Neural crest cell (in vitro differentiated cells): ENCODE measurements at places on chromosomes 12 and 14.

- DNase-seq, result no peak
Measured at GRCh38 chr12:116629480-116629879, 70.3 kb downstream of the MAP1LC3B2 start.

DNA sequence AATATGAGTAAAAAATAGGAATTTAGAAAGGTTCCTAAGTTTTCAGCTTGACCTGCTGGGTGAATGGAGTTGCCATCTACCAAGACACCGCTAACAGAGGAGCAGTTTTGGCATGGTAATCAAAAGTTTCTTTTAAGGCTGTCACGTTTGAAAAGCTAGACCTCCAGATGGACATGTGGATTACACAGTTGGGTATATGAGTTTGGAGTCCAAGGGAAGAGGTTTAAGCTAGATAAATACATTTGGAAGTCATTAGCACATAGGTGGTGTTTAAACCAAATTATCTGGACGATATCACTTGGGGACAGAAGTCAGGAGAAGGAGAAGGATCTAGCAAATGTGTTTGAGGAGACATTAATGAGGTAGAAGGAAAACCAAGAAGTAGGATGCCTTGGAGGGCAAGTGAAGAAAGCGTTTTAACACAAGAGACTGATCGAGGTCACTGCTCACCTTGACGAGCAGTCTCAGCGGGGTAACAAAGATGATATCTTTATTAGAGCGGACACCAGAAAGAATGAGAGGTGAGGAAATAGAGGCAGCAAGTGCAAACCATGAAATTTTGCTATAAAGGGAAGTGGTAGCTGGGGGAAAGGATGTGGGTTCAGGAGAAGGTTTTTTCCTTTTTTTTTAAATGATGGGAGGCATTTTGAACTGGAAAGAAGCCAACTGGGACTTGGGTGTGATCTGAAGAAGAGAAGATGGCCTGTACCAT is 17.6 kb downstream of the PNP start:
- no peak for DNase-seq

GRCh38 chr12:89733579-89734201 is 25.1 kb upstream of the ATP2B1 start:
- DNase-seq, result no peak

- DNase-seq, result no peak
Measured at GRCh38 chr12:55651299-55651683, 14.6 kb downstream of the OR10P1 start.

- no peak for DNase-seq
Measured at GRCh38 chr12:120136093-120136770, 19.7 kb upstream of the RAB35 start.

DNA sequence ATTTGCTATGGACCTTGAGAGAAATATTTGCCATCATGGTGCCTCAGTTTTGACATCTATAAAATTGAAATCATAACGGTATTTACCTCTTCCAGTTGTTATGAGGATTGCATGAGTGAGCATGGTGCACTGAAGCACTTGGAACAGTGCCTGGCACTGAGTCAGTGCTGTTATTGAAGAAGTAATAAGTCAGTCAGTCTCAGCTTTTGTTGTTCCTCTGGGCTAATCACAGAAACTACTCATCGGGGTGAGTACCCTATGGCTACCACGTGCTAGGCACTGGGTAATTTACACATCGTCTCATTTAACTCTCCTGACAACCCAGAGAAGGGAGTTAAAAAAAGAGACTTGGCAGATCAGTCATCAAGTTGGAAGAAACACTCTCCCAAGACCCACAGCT is 159.5 kb upstream of the NRXN3 start:
- no peak for DNase-seq

DNA sequence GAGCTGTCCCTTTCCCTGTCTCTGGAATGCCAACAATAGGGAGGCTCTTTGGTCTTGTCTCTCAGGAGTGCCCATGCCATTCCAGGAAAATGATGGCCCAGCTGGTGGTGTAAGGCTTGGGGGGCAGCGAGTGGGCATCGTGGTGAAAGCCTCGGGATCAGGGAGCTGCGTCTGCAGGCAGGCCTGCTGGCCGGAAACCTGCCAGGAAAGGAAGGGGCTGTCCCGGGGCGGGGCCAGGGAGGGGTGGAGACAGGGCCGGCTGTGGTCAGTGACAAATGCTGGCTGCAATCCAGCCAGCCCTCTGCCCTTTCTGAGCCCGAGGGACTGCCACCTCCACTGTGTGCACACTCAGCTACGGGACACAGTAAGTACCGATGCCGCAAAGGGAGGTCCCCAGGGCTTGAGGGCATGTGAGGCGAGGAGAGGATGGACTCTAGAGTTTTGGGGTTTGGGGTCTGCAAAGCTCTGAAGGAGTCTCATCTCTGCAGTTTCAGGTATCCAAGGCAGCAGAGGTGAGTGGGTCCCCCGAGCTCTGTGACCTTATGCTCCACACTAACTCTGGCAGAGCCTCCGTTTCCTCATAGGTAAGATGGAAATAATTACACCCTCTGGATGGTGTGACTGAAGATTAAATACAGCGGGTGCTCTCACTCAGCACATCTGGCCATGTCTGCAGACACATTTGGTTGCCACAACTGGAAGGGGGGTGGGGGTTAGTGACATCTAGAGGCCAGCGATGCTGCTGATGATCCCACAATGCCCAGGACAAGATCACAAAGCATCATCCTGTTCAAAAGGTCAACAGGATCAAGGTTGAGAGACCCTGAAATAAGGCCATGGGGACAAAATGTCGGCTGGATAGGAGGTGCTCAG is at the start of gene SERPINA5:
SERPINA5 (plus strand) TSS at position 300 of the 873 bp plus-strand sequence. CDS start 5,937 bp downstream, outside the sequence.
- DNase-seq, result peak; percentile 41

DNA sequence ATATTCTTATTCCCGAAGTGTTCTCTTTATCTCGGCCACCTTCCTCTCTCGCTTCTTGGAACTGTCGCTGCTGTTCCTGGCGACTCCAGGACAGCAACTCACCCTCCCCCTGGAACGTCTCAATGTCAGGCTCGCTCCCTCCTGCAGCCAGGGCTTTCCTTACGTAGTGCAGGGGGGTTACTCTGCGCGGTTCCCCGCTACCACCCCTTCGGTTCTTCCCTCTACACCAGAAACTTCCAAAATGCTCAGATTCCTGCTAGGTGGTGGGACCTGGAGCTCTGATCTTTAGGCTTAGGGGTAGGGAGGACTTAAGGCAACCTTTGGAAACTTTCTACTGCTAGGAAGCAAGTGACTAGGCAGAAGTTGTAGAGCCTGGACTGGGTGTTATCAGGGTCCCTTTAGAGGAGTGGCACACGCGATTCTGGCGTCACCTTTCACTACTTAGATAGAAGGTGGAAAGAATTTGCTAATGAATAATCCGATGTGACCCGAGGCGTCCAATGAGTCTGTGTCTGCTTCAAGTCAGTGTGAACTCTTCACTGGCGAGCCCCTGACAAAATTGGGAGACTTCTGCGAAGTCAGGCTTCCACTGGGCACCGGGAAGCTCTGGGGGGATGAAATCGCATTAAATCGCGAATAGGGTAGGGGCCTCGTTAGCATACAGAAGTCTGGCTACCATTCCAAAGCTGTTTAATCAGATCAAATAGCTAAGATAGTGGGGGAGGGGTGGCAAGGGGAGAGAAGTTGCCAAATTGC is 900 bp upstream of the DPF3 start:
- peak; percentile 13 for DNase-seq

- no peak for DNase-seq
Measured at GRCh38 chr14:39617537-39617936, 185.3 kb upstream of the FBXO33 start.

GRCh38 chr12:9809338-9809737 is 17.9 kb upstream of the KLRF1 start:
- no peak for DNase-seq

- peak; percentile 32 for DNase-seq
Measured at GRCh38 chr14:66359500-66359899, 126.7 kb upstream of the CCDC196 start.

GRCh38 chr12:27602516-27602915 is 78.5 kb downstream of the PPFIBP1 start:
- DNase-seq, result no peak

DNA sequence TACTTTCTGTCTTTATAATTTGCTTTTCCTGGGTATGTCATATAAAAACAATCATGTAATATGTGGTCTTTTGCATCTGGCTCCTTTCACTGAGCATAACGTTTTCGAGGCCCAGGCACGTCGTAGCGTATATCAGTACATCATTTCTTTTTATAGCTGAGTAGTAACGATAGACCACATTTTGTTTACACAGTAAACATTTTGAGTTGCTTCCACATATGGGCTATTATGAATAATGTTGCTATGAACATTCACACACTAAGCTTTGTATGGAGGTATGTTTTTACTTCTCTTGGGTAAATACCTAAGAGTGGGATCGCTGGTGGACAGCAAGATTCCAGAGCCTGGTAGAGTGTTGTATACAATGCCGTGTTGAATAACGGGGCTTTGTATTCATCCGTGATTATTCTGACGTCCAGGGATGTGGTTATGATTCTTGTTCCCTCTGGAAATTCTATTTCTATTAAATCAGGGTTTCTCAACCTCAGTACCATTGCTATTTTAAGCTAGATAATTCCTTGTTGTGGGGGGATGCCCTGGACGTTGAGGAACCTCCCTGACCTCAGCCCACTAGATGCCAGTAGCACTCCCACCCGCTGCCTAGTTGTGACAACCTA is 38.9 kb upstream of the CIT start:
- DNase-seq, result no peak

DNA sequence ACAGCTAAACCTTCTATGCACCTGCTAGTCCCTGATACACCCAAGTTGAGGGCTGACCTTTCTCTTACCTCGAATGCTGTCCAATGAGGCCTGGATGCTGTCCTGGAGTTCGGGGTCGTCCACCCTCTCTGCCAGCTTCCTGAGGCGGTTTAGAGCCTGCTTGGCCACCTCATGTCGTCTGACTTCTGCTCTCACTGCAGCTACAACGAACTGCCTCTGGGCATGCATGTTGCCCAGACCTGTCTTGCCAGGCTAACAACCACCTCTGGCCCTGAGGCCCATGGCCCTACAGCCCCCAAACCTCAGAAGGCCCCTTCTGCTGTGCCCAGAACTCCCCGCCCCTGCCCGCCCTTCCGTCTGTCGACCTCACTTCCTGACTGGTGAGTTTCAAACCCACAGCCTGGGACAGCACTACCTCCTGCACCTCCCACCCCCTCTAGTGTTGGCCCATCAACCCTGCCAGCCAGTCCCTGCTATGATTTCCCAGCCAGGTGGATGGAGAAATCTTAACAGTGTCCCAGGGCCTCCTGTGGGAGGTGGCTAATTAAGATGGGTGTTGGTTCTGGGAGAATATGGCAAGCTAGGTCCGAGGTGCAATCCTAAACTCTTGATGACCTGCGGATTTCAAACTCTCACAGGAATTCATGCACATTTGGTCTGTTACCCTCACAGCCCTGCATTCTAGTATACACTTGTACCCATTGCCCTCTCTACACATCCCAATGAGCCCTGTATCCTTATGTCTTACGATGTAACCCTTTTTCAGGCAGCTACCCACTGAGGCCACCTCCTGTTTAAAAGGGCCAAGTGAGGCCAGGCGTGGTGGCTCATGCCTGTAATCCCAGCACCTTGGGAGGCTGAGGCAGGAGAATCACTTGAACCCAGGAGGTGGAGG is 2.7 kb upstream of the TSPAN31 start:
- no peak for DNase-seq

DNA sequence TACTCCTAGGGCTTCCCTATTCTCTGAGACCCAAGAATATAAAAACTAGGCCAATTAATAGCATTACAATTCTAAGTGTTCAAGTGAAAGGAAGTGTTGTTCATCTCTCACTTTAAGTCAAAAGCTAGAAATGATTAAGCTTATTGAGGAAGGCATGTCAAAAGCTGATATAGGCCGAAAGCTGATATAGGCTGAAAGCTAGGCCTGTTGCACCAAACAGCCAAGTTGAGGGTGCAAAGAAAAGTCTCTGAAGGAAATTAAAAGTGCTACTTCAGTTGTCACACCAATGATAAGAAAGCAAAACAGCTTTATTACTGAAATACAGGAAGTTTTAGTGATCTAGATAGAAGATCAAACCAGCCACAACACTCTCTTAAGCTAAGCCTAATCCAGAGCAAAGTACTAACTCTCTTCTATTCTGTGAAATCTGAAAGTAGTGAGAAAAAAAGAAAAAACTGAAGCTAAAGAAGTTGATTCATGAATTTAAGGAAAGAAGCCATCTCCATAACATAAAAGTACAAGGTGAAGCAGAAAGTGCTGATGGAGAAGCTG is 68.9 kb downstream of the SLC6A15 start:
- no peak for DNase-seq

DNA sequence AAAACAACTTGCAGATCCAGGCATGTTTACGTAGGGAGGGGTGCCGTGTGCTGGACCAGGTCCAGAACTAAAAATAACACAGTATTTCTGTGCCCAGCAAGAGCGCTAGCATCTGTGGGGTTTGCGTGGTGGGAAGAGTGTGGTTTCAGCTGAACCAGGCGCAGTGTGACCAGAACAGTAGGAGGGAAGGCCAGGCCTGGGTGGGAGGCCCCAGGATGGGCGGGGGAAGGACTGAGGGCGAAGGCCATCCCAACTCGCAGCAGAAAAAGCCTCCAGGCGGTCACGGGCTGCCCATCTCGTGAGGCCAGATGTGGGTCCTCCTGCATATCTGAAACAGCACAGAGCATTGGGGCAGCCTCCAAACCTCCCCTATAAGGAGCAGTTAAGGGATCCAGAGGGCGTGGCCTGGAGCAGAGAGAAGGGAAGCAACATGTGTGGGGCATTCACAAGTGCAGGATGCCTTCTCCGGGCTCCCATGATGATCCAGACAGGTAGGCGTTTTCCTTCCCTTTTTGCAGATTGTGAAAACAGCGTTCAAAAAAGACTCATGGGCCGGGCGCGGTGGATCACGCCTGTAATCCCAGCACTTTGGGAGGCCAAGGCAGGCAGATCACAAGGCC is 17.8 kb upstream of the CD9 start:
- peak; percentile 46 for DNase-seq

DNA sequence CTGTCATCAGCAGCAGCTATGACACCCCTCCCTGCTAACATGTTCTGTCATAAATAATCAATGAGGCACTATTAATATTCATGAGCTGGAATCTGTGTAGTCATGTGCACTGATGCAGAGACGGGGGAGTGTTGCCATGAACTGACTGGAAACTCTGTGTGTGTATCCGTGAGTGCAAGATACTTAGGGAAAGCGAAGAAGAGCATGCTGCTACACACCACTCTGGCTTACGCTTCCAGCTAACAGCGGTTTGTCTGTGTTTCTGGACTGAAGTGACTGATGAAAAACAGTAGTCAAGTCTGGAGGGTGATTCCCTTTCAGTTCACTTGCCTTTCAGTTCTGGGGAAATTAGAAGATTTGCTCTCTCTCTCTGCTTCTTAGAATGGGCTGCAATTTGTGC is 249.4 kb downstream of the PDZRN4 start:
- DNase-seq, result no peak

- no peak for DNase-seq
Measured at GRCh38 chr12:45989287-45989686, 1.1 kb downstream of the SCAF11 start.

GRCh38 chr14:51490205-51490604 is 161.5 kb upstream of the FRMD6 start:
- no peak for DNase-seq

DNA sequence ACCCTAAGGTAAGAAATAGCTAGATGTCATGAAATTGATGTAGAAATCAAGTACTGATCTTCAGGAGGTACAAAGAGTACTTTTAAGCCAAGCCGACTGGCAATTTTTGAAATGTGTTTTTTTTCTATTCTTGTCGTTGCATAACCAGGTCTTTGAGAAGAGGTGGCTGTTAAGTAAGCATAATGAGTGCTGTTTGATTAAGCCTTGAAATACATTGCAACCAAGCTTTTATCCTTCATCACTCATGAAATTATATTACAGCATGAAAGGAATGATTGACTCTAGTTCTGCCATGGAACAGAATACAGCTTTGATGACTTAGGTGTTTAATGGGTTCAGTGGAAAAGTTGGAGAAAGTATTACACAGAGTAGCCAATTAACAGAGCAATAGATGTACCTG is 1720.2 kb upstream of the SEL1L start:
- DNase-seq, result no peak
